Endothelial cell (in vitro differentiated cells): ENCODE measurements at places on chromosomes 1 and 21. TPM values are rescaled to one million over a fixed set of nuclear protein-coding genes. Genes with fewer than 3 reads are reported as not detected.

Gene OBSCN
- total RNA-seq: 16.9 TPM

Gene VANGL2
- total RNA-seq: 79.8 TPM

Gene PTPN7
- total RNA-seq: 1.3 TPM

Gene HIPK1
- 56.6 TPM for total RNA-seq
